H1 (cell line): ENCODE measurements at places on chromosomes 1 and 21.

GRCh38 chr1:8864713-8865344 lies 13.7 kb downstream of the ENO1 start:
- H3K4me1 ChIP-seq, result peaks cover 5% of the 10 kb centered on the region
- peaks cover 87% of the 10 kb centered on the region for H3K36me3 ChIP-seq
- no peaks in the 10 kb centered on the region for H3K27me3 ChIP-seq
- DNase-seq, result no peak
- no peak overlapping the region for H3K4me3 ChIP-seq

GRCh38 chr1:174975764-174976163 lies 24.0 kb upstream of the CACYBP start:
- DNase-seq, result no peak
- no peaks in the 10 kb centered on the region for H3K27me3 ChIP-seq
- peaks cover 90% of the 10 kb centered on the region for H3K36me3 ChIP-seq

DNA sequence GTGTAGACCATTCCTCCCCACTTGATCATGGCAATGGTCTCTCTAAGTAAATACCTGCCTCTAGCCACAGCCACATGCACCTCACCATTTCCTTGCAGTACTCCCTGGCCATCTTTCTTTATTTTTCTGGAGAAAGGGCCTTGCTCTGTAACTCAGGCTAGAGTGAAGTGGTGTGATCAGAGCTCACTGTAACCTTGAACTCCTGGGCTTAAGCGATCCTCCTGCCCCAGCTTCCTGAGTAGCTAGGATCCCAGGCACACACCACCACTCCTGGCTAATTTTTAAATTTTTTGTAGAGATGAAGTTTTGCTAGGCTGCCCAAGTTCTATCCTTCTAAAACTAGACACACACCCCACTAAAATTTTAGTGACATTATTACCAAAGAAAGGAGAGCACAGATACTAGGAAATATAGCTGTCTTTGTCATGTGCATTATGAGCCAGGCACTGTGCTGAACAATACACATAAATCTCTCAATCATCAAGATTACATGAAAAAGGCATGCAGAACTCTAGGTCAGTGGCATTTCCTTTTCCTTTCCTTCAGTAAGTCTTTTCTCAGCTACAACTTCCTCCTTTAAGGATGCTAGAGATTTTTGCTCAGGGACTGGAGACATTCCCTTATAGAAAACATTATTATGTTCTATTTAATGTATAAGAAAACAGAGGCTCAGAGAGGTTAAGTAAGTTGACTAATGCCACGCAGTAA lies 95.0 kb upstream of the SERBP1 start:
- no peaks in the 10 kb centered on the region for H3K36me3 ChIP-seq
- no peak overlapping the region for H3K4me3 ChIP-seq
- no peak for DNase-seq
- no peak overlapping the region for H3K27ac ChIP-seq

GRCh38 chr1:158089476-158089875 lies 91.2 kb upstream of the CD1D start:
- DNase-seq, result no peak
- H3K4me3 ChIP-seq, result no peak overlapping the region
- H3K27ac ChIP-seq, result no peak overlapping the region
- peaks cover 8% of the 10 kb centered on the region for H3K36me3 ChIP-seq

- H3K4me1 ChIP-seq, result no peaks in the 10 kb centered on the region
- no peaks in the 10 kb centered on the region for H3K27me3 ChIP-seq
- no peaks in the 10 kb centered on the region for H3K36me3 ChIP-seq
- DNase-seq, result no peak
- no peak overlapping the region for H3K4me3 ChIP-seq
These were observed 20.6 kb upstream of the PPM1J start for GRCh38 chr1:112735752-112736151.

GRCh38 chr1:30919025-30919881 lies 10.7 kb upstream of the SDC3 start:
- no peak overlapping the region for H3K4me3 ChIP-seq
- H3K36me3 ChIP-seq, result no peaks in the 10 kb centered on the region
- no peaks in the 10 kb centered on the region for H3K27me3 ChIP-seq

GRCh38 chr1:109910123-109910962 lies at the start of gene CSF1:
Gene CSF1 (plus strand): TSS chr1:109910849. CDS start chr1:109911024, 175 bp downstream.
- no peaks in the 10 kb centered on the region for H3K36me3 ChIP-seq
- H3K27ac ChIP-seq, result no peak within 1 kb of the TSS
- DNase-seq, result peak; percentile 62

- H3K4me3 ChIP-seq, result no peak overlapping the region
- no peaks in the 10 kb centered on the region for H3K4me1 ChIP-seq
- no peaks in the 10 kb centered on the region for H3K36me3 ChIP-seq
- H3K27me3 ChIP-seq, result no peaks in the 10 kb centered on the region
- no peak overlapping the region for H3K27ac ChIP-seq
- no peak for DNase-seq
These were observed 13.9 kb downstream of the KCNK1 start for GRCh38 chr1:233627823-233628222.

- no peak overlapping the region for H3K4me3 ChIP-seq
- H3K36me3 ChIP-seq, result no peaks in the 10 kb centered on the region
- H3K27me3 ChIP-seq, result no peaks in the 10 kb centered on the region
- no peak overlapping the region for H3K27ac ChIP-seq
- DNase-seq, result no peak
- H3K4me1 ChIP-seq, result no peaks in the 10 kb centered on the region
These were observed 114.2 kb downstream of the TBX19 start for GRCh38 chr1:168394858-168395257.
